ENCODE measurements at places on chromosomes 2 and 18.

- DNase-seq: no peak
Measured at GRCh38 chr2:443741-444140, 155.8 kb upstream of the ALKAL2 start.

DNA sequence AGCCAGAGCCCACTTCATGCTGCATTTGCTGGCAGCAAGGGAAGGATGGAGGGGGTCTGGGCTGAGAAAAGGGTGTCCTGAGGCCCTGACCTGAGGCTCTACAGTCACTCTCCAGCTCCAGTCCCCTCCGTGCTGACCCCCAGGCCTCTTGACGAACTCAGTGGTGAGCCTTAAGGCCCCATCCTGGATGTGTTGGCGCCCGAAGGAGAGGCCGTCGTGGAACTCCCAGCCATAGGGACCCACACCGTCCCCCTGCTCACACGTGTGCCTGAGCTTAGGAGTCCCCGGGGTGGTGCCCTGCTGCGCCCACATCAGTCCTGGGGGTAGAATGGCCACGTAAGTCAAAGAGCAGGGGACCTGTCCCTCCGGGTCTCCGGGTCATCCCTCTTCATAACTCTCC, 776 bp downstream of the MOGS start:
- no peak for DNase-seq

GRCh38 chr2:138321458-138321857, 180.1 kb upstream of the SPOPL start:
- peak; percentile 29 for DNase-seq

DNA sequence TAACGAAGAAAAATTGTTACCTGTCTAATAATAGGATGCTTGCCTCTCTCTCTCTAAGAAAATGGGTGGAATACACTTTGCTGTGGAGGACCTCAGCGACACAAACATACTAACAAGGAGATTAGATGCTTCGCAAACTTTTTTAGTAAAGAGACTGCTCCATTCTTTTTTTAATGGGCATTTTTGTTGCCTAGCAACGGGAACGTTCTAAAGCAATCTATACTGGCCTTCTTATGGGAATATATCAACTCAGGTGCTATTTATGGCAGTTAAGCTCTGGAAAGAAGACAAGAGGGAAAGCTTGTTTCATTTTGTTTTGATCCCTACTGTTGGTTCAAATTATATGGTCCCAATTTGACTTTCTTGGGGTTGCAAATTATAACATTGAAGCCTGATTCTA, 86.8 kb upstream of the CBLN2 start:
- DNase-seq: no peak

DNA sequence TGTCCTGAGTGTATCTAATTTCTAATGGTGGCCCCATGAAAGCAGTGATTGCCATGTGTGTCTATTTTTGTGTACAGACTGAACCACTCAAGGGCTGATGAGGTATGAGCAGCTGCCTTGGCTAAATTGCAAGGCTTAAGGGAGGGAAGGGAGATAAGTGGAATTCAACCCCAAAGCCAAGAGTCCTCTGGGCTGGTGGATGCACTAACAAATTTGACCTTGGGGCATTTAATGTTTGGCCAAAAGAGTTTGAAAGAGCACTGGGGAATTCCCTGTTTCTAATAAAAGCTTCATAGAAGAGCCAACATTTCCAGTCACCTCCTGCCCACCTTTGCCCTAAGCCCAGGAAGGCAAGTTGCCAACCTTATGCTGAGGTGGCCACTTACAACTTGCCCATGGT, 172.1 kb downstream of the SETBP1 start:
- DNase-seq: no peak

GRCh38 chr2:174792309-174793025, 28.2 kb upstream of the CHRNA1 start:
- no peak for DNase-seq

DNA sequence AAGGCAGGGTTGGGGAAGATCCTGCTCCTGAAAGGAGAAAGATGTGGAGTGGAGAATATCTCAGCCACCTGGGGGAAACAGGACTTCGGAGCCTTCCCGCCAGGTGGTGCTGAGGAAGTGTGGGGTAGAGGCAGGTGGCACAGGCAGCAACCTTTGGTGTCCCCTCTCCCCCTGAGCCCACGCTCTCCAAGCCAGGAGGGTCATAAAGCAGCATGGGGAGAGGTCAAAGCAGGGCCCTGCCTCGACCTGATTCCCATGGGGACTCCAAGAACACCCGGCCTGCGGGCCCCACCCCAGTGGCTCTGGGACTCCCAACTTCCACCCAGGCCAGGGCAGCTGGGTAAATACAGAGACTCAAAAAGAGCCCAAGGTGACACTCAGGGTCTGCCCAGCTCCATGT, 54.3 kb upstream of the SLC66A3 start:
- no peak for DNase-seq

- peak; percentile 2 for DNase-seq
Measured at GRCh38 chr2:70718241-70718640, 49.8 kb downstream of the ADD2 start.

DNA sequence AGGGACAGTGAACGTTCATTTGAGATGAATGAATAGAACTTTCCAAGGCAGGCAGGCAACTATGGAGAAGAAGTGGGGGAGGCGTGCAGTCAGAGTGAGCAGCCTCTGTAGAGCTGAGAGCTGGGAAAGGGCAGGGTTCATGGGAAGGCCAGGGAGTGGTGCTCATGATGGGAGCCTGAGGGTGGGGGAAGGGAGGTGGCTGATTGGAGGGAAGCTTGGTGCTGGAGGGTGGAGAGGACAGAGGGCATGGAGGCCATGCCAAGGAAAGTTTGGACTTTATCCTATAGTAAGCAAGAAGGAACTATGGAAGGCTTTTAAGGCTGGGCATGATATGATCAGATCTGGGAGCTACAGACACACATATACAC, 47.6 kb upstream of the LGALSL start:
- no peak for DNase-seq

GRCh38 chr2:86036669-86037138, 69.0 kb downstream of the POLR1A start:
- no peak for DNase-seq

DNA sequence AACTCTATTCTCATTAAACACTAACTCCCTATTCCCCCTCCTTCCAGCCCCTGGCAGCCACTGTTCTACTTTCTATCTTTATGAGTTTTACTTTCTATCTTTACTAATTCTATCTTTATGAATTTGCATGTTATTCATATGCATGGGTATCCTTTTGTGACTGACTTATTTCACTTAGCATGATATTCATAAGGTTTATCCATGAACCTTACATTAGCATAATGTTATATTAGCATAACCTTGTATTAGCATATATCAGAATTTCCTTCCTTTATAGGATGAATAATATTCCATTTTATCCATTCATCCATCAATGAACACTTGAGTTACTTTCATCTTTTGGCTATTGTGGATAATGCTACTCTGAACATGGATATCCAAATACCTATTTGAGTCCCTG, 41.8 kb downstream of the MSTN start:
- no peak for DNase-seq

DNA sequence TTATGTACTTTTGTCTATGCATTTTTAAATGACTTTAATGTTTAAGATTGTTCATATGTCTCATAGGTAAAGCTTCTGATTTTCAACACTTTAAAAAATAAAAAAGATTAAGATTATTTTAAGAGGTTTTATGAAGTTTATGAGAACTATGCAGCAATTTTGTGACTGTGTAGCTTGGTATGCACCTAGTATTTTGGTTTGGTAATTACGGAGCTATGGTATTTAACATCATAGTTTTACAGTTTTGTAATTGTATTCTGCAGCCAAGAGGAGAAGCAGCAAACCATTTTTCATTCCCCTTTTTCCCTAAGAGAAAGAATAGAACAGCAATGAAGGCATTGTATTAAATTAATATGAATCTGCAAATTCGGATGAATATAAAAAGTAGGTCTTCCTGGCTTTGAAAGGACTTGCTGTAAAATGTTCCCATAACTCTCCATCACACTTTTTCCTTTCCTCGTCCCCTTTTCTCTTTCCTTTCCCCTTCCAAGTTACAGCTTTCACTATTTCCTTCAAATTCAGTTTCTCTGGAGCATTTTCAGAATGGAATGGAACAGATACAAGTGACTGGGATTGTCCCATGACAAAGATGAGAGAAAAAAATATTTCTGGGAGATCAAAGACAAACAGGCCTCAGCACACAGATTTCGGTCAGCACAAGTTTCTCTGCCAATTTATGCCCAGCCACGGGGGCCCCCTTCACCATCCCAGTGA, 26.1 kb upstream of the PIEZO2 start:
- no peak for DNase-seq

DNA sequence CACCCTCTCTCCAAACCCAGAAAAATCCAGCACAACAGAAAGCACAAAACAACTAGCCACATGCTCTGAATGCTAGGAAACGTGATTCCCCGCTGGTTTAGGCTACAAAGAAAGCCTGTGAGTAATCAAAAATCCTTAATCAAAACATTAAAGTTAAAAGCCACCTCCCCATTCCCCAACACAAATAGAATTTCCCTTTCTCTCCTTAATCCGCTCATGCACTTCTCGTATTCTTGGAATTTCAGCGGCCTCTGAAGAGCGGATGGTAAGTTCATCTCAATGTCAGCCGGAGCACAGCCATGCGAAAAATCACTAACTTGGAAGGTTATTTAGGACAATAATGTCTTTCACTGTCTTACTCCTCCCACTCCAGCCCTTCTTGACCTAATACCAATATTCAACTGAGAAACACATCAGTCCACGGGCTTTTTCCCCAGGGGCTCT, 126.7 kb downstream of the OSBPL1A start:
- peak; percentile 55 for DNase-seq

GRCh38 chr18:63141778-63142176, 177.8 kb downstream of the BCL2 start:
- no peak for DNase-seq

DNA sequence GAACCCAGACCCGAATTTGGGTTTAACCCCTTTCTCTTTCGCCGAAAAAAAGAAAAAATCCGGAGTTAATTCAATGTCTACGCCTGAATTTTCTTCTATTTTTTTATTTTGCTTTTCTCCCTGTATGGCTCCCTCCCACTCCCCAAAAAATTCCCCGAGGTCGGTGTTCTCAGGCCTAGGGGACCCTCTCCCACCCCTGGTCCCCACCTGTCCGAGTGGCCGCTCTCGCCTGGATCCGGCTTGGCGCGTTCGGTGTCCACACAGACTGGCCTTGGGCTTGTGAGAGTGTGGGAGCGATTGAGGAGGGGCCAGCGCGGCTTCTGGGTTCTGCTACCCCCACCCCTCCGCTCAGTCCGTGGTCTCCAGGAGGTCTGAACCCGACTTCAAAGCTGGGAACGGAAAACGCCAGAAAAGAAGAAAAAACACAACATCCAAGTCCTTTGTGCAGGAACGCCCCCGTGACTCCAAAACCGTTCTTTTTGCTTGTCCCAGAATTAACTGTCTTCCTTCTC, 5.7 kb upstream of the EN1 start:
- no peak for DNase-seq

DNA sequence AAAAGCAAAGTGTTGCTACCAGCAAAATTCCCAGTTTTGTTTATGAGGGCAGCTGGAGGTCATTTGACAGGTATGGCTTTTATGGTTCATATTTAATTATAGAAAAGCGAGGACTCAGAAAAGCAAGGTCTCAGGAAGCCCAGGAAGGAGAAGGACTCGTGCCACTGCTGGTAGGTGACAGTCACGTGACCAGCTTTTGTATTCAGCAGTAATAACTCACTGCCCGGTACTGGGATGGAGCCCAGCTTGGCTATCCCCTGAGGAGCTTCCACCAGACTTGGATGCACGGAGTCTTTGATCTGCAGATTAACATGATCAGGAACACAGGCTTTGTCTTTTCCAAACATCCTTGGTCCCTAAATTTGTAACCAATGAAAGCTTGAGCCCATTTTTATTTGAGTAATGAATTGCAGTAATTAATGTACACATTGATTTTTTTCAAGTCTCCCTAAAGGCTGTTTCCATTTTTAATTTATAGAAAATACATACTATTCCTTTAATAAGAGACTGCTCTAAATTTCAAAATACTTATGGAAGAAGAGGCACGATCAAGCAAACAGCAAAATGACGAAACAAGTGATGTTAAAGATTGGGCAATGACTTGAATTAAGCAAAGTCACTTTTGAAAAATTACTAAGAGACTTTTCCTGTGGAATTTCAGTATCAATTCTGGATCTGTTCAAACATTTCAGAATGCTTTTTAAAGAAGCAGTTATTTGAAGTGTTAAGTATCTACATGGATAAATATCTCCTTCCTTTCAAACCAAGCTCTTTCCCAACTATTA, 251.7 kb upstream of the HNRNPA3 start:
- no peak for DNase-seq

DNA sequence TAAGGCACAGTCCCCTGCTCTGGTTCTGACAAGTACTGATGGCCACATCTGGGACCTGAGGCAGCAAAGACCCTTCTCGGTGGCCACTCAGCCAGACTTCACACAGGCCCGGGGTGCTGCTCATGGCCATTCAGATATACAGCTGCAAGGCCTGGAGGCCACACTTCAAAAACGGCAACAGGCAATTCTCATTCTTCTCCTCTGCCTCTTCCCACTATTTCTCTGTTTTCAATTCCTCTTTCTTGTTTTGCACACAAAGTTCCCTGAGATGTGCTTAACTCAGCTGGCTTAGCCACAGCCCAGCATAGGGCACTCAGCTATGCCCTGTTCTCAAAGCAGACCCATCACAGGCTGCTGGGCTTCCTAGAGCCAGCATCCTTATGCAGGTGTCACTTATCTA, 29.9 kb downstream of the PTPN18 start:
- DNase-seq: no peak

- DNase-seq: no peak
Measured at GRCh38 chr2:16069933-16070647, 129.7 kb downstream of the MYCN start.

Measured in PC-3 (cell line).